Adrenal gland (tissue), 19 donors: ENCODE measurements at places on chromosomes 16 and 17. TPM values are rescaled to one million over a fixed set of nuclear protein-coding genes. Genes with fewer than 3 reads are reported as not detected.

Gene ORMDL3
- total RNA-seq = 76.7 TPM

Gene CCL14
- total RNA-seq = 21.9 TPM

Gene TNFRSF17
- total RNA-seq = not detected

GRCh38 chr16:4247460-4247784 is 5.5 kb upstream of the SRL start:
- no peak for DNase-seq

DNA sequence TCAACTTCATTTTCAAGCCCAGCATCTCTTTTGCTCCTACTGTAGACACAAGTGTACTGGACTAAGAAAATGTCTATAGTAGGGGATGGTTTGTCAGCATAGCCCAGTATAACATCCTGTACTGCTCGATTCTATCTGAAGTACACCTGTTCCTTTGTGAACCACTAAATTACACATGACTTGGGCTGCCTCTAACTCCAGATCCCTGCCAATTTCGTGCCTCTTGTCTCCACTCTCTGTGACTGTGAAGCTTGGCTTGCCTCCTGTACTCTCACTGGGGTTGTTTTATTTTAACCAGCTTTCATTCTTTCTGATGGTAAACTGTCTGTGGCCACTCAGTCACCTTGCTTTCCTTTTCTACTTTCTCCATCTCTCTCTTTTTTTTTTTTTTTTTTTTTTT is 24.5 kb downstream of the GFOD2 start:
- no peak for DNase-seq

DNA sequence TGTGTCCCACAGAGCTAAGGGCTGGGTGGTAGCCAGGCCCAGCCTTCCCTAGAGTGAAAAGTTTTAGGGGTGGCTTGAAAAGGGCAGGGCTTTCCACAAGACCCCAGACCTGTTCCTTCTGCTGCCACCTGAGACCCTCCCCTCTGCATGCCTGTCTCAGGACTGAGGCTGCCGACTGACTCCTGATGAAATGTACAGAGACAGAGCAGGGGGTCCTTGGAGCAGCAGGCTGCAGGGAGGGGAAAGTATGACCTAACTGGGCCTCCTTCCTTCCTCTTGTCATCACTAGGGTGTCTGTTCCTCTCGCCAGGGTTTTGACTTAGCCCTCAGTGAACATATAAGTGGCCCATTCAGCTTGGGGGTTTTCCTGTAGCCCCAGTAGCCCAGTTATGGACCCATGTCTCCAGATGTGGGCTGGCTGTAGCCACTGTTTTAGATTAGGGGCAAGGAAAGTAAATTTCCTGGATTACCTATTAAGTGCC is 14.9 kb upstream of the NFATC3 start:
- no peak for DNase-seq

GRCh38 chr16:181565-182021 is 1.3 kb downstream of the HBQ1 start:
- peak; percentile 78 for DNase-seq
